ENCODE measurements at places on chromosomes 2 and 18.

DNA sequence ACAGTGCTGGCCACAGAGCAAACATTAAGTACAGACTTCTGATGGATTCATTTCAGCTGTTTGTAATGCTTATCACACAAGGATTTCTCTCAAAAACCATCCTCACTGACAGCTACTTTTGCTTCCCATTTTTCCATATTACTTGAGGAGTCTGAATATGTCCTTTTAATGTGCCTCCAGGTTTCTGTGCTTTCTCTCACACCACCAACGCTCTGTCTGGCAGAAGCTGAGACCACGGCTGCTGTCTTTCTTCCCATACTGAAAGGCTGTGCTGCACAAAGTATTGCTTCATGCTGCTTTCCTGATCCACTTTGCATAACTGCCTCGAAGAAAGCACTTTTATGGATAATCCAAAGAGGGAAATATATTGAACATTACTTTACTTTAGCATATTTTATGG, 312.1 kb upstream of the ZEB2 start:
- no peak for DNase-seq

DNA sequence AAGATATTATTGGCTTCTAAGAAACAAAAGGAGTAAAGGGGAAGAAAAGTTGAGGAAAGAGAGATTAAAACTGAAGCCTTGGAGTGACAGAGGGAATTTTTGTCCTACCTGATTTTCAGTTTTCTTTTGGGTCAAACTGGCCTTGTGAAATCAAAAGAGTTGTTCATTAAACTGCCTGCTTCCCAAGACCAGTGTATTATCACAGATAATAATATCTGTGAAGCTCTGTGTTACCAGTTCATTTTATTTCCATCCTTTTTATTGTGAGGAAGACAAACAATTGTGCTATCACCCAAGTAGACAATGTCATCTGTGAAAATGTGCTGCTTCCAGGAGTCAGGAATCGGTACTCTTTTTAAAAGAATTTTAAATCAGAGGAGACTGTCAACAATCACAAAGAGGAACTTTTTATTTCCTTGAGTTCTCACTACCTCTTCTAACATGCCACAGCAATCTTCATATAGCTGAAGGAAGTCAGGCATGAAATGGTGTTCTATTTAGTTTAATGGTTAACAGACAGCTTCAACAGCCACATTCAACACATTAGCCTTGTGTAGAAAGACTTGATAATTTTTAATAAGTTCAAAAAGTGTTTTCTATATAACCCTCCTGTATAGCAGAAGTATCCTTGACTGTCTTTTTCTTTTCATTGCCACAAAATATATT, 554.8 kb downstream of the PIK3C3 start:
- peak; percentile 50 for DNase-seq

GRCh38 chr2:12465631-12466135, 251.1 kb upstream of the TRIB2 start:
- no peak for DNase-seq

DNA sequence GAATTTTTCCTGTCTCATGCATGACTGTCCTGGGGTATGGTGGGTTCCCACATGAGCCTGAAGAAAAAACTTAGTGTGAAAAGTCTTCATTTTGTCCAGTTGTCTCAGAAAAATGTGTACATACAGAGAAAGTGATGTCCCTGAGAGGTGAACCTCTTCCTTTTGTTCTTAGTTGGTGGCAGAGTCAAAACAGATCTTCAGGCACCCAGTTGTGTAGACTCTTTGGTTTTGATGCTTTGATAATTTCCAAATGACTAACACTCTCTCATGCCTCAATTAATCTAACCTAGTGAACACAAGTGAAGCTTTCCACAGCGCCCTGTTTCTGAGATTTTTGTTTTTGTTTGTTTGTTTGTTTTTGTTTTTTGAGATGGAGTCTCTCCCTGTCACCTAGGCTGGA, 273.5 kb downstream of the PIK3C3 start:
- DNase-seq, result no peak
